ENCODE measurements at places on chromosomes 2 and 18. TPM values are rescaled to one million over a fixed set of nuclear protein-coding genes. Genes with fewer than 3 reads are reported as not detected.

Gene RAB31
- 25.5 TPM for total RNA-seq

Gene RNMT
- total RNA-seq = 13.9 TPM

Gene TNFAIP6
- total RNA-seq = not detected

Gene SETBP1
- total RNA-seq = 1.9 TPM

Gene IL37
- not detected for total RNA-seq

Gene TTC31
- total RNA-seq = 15.1 TPM

Gene CAPN10
- total RNA-seq = 15.6 TPM

Gene PUS10
- 2.3 TPM for total RNA-seq

Gene KATNAL2
- total RNA-seq = 1.2 TPM

Gene ACADL
- not detected for total RNA-seq

Gene SMPD4
- 45.2 TPM for total RNA-seq

Gene ZNF521
- total RNA-seq = not detected

Gene TMEM200C
- not detected for total RNA-seq

All from hair follicular keratinocyte (primary cell).